ENCODE measurements at places on chromosomes 1 and 21.

DNA sequence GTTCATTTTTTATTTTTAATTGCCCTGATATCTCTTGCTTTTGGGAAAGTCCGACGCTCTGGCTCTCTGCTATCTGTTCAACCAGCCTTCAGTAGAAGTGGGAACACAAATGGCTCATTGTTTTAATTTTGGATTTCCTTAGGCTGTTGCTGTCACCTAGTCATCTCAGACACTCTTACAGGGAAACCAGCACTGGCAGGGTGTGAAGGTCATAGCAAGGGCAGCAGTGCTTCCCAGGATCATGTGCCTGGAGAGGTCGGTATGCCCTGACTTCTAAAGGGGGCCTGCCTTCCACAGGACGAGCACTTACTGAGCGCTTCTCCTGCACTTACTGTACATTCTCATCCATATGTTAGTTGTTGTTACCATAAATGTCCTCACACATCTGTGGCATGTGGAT, 224.2 kb downstream of the DISC1 start:
- DNase-seq: no peak

- DNase-seq: no peak
These were observed 20.1 kb downstream of the OSBPL9 start for GRCh38 chr1:51636764-51637522.

DNA sequence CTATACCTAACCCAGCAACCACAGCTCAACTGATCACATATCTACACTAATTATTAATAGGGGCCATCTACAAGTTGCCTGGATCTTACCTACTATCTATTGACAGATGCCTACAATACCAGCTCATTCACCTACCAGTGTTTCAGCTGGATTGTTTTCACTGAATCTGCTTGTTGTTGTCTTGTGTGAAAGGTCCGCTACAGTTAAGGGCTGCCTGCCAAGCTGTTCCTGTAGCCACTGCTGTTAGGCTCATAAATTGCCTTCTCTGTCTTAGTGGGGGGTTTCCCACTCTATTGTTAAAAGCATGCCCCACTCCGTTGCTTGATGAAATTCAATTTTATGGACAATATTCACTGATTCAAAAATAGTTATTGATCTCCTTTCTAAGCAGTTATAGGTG, 199.7 kb upstream of the TMPRSS15 start:
- DNase-seq: no peak

DNA sequence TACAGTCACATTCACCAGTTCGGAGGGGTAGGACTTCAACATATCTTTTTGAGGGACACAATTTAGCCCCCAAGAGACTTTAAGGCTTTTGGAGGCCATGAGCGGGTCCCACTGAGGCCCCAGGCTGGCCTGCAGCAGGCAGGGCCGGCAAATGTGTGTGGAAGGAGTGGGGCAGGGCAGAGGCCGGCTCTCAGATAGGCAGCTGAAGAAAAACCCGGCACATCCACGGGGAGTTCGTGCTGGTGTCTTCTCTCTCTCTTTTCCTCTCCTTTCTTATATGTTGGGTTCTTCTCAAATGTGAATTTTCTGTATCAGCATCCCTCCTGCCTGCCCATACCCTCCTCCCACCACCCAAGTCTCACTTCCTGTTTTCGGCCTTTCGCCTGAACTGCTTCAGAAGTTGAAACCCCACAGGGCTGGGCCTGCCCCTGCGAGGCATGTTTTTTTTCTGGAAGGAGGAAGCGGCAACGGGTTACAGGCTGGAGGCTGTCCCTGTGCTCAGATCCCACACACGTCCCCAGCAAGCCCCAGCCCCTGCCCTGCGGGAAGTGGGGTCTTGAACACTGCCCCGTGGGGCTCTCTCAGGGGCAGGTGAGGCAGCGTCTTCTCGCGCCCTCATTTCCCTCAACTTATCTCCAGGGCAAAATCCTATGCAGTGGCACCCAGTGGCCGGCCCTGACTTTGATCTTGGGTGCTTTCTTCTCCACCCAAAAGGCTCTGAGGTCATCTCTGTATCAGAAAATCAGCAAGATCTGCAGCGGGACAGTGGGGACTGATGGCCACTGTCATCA, 9.7 kb upstream of the UMODL1 start:
- peak; percentile 51 for DNase-seq

- DNase-seq: no peak
These were observed 92.3 kb downstream of the KCNN3 start for GRCh38 chr1:154777781-154778180.

GRCh38 chr21:43273016-43273707, 104.4 kb downstream of the CRYAA start:
- no peak for DNase-seq

DNA sequence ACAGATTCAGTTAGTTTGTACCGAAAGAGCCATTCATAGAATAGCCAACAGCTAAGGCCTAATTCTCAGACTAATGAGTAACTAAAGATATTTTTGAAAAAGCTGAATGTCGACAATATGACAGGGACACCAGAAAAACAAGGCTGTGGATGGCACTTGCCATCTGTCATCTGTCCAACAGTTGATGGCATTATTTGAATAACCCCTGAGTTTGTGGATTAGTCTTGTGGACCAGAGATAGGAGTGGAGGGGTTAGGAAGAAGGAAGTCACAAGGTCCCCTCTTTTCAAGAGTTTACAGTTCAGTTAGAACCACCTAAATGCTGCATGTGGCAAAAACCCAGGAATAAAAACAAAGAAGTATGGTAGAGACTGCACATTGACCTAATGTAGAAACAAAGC, 356.5 kb upstream of the DUSP10 start:
- no peak for DNase-seq

GRCh38 chr1:116708255-116708900, 40.8 kb upstream of the IGSF3 start:
- DNase-seq: no peak

GRCh38 chr1:44590475-44590874, 83.8 kb downstream of the TMEM53 start:
- DNase-seq: no peak

- DNase-seq: peak; percentile 3
These were observed 120.9 kb upstream of the MAGI3 start for GRCh38 chr1:113269168-113269963.

DNA sequence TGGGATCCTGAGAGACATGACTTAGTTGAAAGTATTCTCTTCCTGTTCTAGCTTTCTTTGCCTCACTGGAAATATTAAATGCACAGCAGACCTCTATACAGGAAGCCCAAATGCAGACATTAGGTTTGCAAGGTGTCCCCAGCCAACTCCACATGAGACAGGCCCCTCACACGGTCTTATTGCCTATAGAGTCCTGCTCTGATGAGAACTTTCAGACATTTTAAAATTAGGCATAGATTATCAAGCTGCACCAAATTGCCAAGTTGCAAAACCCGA, 251.9 kb upstream of the C1orf105 start:
- DNase-seq: no peak

GRCh38 chr1:84037758-84038611, 39.1 kb upstream of the TTLL7 start:
- no peak for DNase-seq

DNA sequence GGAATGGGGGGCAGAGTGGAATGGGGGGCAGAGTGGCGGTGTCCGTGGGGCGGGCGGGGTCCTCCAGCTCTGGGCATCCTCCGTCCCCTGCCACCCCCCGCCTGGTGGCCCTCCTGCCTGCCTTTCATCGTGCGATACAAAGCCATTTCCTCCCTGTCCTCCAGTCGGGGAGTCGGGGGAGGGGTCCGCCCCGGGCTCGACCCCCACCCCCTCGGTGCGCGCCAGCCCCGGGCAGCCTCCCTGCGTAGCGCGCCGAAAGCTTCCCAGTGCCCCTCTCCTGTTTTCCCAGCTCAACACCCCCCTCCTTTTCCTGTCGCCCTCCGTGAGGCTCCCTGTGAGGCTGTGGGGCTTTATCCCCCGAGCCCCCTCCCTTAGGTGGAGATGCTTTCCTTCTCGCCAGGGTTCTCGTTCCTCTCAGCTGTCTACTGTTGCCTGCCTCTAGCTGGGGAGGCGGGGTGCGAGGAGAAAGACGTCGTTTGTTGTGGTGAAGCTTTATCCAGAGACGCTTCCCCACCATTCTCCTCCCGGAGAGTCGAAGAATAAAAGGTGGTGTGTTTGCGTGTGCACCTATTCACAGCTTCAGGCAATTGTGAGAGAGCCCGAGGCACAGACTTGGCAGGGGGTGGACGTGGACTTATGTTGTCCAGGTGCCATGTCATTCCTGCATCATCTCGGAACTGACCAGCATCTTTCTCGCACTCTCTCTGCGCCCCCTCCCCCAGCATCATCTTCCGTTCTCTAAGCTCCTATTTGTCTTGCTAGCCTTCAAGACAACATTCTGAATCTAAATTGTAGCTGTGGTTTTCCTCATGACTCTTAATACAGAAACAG, 848 bp downstream of the DNM3 start:
- DNase-seq: peak; percentile 30

GRCh38 chr21:40056031-40056430, 188.8 kb downstream of the PCP4 start:
- no peak for DNase-seq

DNA sequence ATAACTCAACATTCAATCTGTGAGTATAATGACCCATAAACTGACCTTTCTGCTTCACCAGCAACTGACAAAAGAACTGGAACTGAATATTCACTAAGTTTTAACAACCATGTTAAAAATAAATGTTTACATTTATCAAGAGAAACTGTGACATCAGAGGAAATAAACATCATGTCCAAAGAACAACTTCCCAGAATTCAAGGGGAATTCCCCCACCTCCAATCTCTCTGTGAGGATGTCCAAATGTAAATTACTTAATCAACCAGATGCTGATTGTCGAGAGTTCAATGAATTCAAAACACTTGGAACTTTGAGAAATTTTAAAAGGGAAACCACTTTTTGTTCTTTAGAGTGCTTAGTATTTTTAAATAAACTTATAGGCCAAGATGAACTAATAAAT, 365.6 kb upstream of the ADGRL2 start:
- DNase-seq: no peak

- no peak for DNase-seq
These were observed 25.1 kb upstream of the NGF start for GRCh38 chr1:115363171-115363570.

DNA sequence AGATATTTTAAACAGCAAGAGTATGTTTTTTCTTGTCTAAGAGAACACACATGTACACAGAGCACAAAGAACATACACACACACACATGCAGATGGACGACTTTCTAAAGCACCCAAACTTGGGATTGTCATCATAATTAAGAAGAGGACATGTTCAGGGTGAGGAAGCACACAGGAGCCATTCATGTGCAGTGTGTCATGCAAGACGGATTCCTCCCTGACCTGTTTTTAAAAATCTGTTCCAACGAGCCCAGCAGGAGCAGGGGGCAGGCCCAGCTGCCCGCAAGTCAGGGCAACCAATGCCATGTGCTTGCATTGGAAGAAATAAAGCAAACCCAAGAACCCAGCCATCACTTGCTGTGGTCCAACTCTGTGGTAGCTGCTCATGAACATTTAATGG, 167.3 kb upstream of the ZNF644 start:
- DNase-seq: no peak

DNA sequence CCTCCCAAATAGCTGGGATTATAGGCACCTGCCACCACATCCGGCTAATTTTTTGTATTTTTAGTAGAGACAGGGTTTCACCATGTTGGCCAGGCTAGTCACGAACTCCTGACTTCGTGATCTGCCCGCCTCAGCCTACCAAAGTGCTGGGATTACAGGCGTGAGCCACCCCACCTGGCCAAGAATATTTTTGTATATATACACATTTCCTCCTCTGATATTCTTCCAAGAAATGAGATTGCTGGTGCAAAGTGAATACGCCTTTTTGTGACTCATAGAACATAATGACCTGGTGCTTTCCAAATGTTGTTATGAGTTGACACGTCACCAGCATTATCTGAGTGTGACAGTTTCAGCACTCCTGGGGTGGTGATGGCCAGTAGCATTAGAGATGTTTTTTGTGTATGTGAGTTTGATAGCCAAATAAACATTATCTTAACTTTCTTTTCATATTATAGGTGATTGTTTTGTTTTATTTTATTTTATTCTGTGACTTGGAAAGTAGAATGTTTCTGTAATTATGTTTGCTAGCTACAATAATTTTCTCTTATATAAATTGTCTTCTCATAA, 54.9 kb downstream of the KCNK1 start:
- peak; percentile 2 for DNase-seq

DNA sequence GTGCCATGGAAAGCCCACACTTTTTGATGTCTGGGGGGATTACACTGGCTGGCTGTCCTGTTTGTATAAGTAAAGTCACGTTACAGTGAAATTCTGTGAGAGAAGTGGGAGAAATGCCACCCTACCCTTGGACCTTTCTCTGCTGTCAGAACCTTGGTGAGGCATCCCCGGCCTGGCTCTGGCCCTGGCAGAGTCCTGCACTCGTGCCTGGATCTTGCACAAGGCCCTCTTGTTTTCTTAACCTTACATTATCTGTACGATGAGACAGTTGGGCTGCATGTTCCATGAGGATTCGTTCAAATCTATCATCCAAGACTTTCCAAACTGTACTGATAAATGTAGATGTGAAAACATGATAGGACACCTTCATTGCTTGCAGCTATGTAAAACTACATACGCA, 11.4 kb downstream of the SNAP47 start:
- DNase-seq: no peak

- DNase-seq: no peak
These were observed 39.9 kb downstream of the ATF3 start for GRCh38 chr1:212648431-212648830.

GRCh38 chr1:36432616-36433015, 17.6 kb downstream of the OSCP1 start:
- no peak for DNase-seq

DNA sequence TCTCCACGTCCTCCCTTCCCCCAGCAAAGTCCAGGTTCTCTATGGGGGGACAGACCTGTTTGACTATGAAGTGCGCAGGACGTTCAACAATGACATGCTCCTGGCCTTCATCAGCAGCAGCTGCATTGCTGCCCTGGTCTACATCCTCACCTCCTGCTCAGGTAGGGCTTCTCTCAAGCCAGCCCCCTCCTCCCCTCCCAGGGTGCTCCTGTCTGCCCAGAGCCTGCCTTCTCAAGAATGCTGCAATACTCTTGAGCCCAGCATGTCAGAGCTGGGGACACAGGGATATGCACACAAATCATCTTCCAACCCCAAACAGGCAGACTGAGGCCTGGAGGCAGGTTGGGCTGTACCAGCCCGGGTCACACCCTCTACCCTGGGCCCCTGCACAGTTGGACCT, 35.4 kb downstream of the DISP3 start:
- no peak for DNase-seq

- no peak for DNase-seq
These were observed 21.0 kb downstream of the NFYC start for GRCh38 chr1:40712405-40712944.

DNA sequence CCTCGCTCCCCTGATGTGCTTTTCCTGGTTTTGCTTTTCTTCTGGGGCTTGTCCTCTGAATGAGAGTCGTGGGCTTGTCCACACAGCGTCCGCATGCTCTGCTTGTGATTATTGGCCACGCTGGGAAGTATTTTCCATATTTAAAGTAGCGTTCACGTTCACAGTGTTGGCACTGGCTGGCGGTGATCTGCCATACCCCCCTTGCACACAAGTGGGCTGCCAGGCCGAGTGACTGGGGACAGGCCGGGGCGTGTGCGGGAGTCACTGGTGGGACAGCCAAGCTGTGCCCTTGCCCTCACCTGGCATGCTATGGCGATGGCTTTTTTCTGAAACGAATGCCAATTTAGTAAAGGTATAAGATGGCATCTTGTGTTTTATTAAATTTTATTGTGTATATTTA, 32.8 kb downstream of the SLC37A1 start:
- DNase-seq: no peak

- peak; percentile 32 for DNase-seq
These were observed 884 bp downstream of the LHX4 start for GRCh38 chr1:180230791-180231505.
